Endothelial cell of umbilical vein (primary cell): ENCODE measurements at places on chromosomes 5 and 9. TPM values are rescaled to one million over a fixed set of nuclear protein-coding genes. Genes with fewer than 3 reads are reported as not detected.

GRCh38 chr5:168002116-168002515 lies 289.3 kb upstream of the WWC1 start:
- no peak for DNase-seq

GRCh38 chr9:4243113-4243512 lies 56.8 kb downstream of the GLIS3 start:
- DNase-seq: no peak

GRCh38 chr5:92676215-92677165 lies 904.5 kb downstream of the NR2F1-AS1 start:
- DNase-seq: no peak

DNA sequence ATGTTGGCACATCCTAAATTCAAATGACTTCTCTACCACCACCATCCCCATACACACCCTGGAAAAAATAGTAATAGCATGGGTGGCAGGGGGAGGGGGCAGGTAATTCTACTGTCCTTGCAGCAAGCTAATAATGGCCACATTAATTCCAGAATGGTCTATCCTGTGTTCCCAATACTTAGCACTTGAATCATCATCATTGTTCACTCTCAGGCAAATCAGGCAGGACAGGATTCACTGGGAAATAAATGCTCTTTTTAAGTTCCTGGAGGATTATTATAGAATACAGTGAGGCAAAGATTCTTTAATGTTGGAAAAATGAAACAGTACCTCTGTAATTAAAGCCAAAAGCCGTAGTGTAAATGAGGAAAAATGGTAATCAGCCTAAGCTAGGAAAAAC lies 254.5 kb downstream of the ARRDC3 start:
- no peak for DNase-seq

GRCh38 chr5:10902145-10902544 lies 141.1 kb upstream of the DAP start:
- peak; percentile 43 for DNase-seq

DNA sequence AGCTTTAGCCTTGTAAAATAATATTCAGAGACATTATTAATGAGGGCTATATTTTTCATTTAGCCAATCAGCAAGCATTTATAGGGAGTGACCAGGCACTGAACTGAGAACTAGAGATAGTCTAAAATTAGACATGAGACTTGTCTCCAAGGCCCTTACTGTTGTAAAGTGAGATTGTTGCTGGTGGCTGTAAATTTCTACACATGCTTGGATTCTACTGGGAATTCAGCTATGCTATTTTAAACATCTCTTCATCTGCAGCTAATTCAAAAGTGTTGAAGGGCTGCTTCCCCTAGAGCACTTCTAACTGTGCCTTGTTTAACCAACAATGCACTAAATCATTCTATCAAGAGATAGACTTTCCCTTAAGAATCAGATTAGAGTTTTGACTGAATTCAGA lies 67.4 kb downstream of the CHSY3 start:
- no peak for DNase-seq

- no peak for DNase-seq
Measured at GRCh38 chr5:56323505-56323904, 90.4 kb upstream of the ANKRD55 start.

GRCh38 chr9:137411645-137412380 lies 11.1 kb downstream of the EXD3 start:
- peak; percentile 93 for DNase-seq

- no peak for DNase-seq
Measured at GRCh38 chr9:93968451-93969327, 13.5 kb upstream of the BARX1 start.

DNA sequence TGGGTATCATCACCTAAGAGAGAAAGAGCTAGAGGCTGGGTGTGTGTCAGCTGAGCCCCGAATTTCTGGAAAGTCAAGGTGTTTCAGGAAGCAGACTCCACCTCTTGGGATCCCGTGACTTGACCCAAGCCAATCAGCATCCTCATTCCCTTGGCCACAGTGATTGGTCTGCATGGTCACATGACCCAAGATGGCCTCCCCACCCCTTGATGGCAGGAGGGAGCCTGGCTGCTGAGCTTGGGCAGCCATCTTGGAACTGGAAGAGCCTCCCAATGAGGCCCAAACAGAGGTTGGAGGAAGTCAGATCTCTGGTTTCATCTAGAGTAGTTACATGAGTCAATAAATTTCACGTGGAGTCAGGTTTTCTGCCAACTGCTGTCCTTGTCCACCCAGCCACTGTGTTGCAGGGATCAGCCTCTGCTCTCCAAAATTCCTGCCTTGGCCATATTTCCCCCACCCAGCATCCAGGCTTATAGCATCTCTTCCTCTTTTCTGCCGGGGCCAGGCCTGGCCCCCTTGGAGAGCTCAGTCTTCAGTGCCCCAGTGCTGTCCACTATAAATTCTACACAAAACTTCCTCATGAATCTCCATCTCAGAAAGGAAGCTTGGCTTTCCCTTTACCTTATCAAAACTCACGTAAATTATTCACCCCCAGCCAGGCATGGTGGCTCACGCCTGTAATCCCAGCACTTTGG lies 17.2 kb upstream of the SUSD3 start:
- no peak for DNase-seq

DNA sequence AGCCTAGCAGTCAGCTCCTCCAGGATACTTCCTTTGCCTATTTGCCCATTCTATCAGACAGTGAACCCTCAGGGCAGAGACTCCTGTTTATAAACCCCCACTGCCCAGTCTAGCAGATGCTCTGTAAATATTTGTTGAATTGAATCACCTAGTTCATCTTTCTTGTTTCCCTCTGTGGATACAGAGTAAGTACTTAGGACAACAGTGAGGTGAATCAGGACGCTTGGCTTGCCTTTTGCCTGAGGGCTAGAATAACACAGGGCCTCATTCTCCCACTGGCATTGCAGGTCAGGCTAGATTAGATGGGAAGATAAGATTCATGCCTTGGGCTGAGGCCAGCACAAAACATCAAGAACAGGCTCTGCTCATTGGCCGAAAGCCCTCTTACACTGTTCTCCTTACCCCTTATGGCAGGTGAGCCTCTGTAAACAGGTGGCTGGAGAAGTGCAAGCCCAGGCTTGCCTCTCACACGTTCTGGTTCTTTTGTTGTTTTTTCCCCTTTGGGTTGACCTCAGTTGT lies 22.2 kb downstream of the TNFSF8 start:
- DNase-seq: no peak

DNA sequence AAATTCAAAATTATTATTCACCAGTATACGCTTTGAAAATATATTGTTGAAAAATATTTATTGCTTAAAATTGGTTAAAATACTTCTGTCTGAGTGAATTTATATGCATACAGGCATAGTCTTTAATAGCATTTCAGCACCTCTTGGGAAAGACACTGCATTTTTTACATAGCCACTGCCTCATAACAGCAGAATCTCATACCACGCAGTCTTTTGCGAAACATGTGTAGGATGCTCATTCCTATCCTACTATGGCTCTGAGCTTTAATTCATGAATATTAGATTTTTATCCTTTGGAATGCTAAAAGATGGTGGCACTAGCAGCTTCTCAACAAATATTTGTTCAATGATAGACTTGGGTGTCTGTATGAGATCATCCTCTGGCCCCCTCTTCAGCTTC lies 94.0 kb upstream of the SH3GL2 start:
- no peak for DNase-seq

DNA sequence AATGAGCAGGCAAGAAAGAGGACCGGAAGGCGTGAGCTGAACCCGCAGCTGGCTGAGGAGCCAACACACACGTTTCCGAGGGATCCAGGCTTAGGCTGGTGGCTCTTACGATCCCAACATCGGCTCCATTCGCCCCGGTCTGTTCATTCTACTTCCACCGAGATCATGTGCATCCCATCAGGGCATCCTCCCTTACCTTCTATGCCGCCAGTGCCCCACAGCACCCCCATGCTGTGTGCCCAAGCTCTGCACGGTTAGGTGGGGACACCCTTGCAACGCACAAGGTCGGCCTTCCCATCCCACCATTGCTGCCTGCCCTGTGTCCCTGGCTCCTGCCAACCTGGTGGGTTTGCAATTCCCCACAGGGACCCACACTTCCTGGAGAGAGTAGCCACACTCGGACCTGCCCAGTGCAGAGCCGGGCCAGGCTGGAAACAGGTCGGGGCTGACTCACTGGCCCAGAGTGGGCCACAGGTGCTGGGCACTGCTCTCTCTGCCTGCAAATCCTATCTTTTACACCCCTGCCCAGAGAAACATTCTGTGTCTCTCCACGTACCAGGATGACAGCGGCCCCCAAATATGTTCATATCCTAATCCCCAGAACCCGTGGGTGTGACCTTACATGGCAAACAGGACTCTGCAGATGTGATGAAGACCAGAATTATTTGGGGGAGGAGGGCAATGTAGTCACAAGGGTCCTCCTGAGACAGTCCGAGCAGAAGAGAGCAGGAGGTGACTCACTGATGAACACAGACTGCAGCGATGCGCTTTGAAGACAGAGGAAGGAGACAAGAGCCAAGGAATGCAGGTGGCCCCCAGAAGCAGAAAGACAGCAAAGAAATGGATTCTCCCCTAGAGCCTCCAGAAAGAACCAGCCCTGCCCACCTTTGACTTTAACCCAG lies 182.2 kb downstream of the AUH start:
- no peak for DNase-seq

DNA sequence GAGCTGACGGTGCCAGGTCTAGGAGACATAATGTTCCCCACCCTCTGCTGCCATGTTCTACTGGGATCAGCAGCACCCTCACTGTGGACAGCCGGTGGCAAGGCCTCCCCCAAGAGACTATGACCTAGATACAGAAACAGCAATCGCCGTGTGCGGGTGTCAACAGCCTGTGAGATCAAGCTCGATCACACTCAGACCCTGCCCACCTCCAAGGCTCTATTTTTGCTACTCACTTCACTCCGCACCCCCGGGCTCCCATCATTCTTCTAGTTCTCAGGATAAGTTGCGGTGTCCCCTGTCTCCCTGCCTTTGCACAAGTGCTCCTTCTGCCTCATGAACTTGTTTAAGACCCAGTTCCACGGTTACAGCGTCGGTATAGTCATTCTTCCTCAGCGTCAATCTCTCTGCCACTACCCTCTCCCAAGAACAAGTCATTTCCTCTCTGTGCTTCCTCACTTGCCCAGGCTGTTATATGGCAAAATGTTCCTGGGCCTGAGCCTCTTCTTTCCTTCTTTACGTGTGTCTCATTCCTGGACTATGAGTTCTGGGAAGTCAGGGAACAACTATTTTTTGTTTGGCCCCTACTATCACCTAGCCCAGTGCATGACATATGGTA lies 5.4 kb upstream of the DOCK8 start:
- no peak for DNase-seq

DNA sequence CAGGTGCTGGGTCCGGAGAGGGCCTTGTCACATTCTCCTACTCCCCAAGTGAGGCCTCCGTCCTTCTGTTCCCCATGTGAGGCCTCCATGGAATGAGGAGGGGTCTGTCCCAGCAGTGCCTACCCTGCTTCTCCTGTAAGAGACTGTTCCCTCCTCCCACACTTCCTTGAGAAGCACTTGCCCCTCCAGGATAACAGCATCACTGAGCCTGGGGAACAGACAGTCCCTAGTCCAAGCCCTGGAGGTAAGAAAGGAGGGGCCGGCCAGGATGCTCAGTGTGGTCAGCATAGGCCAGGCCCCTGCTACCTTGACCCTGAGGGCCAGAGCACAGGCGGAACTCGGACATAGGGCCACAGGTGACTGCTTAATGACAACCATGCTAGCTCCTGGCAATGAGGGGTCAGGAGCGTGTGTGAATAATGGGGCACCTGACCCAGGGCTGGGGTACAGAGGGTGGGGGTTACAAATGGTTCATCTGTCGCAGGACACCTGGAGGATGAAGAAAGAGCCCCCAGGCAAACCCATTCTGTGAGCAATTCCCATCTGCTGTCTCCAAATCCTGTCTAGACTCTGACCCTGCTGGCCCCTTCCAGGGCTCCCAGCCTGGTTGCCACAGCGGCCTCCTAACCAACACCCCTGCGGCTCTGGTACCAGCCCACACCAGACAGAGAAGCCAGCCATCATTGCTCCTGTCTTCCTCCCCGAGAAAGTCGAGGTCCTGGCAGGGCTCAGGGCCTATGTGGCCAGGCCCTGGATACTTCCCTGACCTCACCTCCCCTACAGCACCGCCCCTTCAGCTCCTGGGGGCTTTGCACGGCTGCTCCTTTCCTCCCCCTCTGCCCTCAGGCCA lies 20.3 kb downstream of the RALGDS start:
- no peak for DNase-seq

- no peak for DNase-seq
Measured at GRCh38 chr5:143218517-143219170, 184.8 kb downstream of the NR3C1 start.

GRCh38 chr5:66896171-66896570 lies 300.0 kb downstream of the MAST4 start:
- DNase-seq: no peak

- DNase-seq: no peak
Measured at GRCh38 chr9:133109931-133110650, 10.9 kb downstream of the RALGDS start.

- no peak for DNase-seq
Measured at GRCh38 chr5:150190503-150190979, 679 bp downstream of the SLC6A7 start.

DNA sequence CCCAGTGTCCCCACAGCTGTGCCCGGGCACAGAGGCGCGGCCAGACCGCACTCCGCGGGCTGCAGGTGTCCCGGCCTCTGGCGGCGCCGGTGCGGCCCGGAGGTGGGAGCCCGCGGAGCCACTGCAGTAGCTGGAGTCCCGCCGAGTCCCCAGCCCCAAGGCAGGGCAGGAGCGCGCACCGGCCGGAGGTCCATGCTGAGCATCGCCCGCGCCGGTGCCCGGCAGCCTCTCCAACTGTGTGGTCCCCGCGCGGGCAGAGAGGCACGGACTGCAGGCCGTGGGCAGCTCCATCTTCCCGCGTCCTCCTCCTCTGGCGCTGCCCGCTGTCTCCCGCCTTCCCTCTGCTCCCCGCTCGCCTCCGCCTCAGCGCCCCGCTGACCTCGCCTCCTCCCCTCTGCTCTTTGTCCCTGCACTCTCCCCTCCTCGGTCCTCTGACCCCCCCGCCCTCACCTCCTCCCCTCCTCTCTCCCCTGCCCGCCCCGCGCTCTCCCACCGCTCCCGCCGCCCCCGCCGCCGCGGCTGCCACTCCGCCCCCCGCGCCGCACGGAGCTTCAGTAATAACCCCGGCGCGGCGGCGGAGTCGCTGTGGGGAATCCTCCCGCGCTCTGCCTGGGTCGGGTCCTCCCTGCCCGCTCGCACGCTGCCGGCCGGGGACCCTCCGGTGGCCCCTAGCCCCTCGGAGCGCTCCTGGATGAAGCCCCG lies at the start of gene ADAMTS16:
TSS of gene ADAMTS16 (plus strand) at position 554 of the 702 bp plus-strand sequence. CDS start at position 692, 138 bp downstream.
- DNase-seq: no peak

GRCh38 chr9:122261469-122261881 lies 3.2 kb downstream of the RBM18 start:
- peak; percentile 31 for DNase-seq

The PCDHB3 gene
- 0.11 and 0.22 TPM in 2 replicates for polyA plus RNA-seq

The GABBR2 gene
- polyA plus RNA-seq: 0.43 and 1.1 TPM in 2 replicates

The SLC36A3 gene
- not detected in 2 replicates for polyA plus RNA-seq

The CDH9 gene
- polyA plus RNA-seq: not detected in 2 replicates

The AJM1 gene
- polyA plus RNA-seq: 0.30 and 0.32 TPM in 2 replicates

The PKD2L2 gene
- not detected in 2 replicates for polyA plus RNA-seq

The BHMT2 gene
- polyA plus RNA-seq: 0.81 and 0.92 TPM in 2 replicates

The CER1 gene
- 0.06 TPM in 1 of 2 replicates, not detected in the other for polyA plus RNA-seq

The ROR2 gene
- polyA plus RNA-seq: not detected in 2 replicates

The DRD1 gene
- not detected in 2 replicates for polyA plus RNA-seq
